ENCODE measurements at places on chromosomes 6 and 20.

- no peak for DNase-seq
These were observed 56.2 kb downstream of the SNX9 start for GRCh38 chr6:157879034-157879872.

GRCh38 chr6:79841577-79842375 is 105.6 kb downstream of the ELOVL4 start:
- DNase-seq = no peak

GRCh38 chr6:144893680-144894151 is 608.6 kb downstream of the UTRN start:
- DNase-seq = no peak

DNA sequence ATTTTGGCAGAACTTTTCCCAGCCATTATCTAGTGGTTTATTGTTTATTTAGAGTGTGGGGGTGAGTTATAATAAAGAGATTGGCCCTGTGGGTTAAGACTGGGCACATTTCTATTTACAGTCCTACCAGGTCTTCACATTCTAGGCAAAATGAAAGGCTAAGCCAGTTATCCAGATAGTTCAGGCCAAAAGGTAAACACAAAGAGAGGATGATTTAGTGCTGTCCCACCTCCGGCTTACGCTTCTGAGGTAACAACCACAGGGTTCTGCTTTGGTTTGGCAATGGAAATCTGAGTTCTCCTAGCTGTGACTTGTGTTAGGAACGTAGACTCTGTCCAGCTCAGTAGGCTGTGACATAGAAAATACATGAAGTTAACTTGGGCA is 50.3 kb upstream of the PTPRK start:
- DNase-seq = no peak

DNA sequence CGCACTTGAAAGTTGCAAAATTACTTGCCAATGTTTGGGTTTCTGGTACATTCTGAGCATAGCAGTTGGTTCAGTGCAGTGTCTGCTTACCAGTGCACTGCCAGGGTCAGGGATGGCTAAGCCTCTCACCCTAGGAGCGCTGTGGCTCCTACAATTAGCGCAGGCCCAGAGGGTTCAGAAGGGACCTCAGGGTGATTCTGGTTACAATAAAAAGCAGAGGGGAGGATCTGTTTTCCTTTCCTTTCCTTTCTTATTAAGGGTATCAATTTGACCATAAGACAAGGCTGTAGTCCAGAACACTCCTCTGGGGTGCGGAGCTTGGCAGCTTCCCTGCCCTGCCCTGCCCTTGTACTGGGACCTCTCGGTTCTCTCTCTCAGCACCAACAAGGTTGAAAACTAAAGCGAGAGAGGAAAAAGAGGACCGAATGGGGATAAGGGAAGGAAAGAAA is 2.6 kb downstream of the MAFB start:
- no peak for DNase-seq

GRCh38 chr6:149054559-149055194 is 262.8 kb upstream of the TAB2 start:
- no peak for DNase-seq

DNA sequence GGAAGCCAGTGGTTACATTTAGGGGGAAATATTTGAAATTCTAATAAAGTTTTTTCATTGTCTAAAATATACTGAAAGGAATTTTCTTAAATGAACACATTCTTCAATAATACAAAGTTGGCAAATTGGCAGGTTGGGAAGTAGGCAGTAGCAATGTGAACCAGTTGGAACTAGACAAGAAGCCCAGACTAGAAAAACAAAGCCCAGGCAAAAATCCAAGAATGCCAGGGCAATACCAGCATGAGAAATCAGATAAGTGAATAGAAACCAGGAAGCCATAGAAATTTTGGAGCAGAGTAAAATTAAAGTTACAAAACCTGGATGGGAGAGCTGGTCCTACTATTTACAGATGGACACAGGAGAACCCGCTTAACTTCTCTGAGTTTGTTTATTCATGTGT is 52.2 kb downstream of the TPBG start:
- DNase-seq = no peak

GRCh38 chr6:168428863-168429262 is 12.1 kb upstream of the SMOC2 start:
- DNase-seq = no peak

DNA sequence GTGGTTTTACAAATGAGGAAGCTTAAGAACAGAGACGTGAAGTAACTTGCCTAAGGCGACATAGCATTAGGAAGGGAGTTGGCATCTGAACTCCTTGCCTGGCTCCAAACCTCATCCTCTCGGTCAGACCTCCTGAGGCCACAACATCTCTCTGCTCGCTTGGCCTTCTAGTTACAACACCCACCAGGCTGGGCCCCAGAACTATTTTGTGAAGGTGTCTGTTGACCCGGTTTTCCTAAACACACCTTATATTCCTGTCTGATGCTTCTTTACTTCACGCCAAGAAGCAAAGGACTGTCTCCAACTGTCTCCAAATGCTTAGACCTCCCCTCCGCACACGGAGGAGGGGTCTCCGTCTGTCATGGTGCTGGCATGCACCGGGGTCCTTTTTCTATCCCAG is 326.6 kb downstream of the THBS2 start:
- no peak for DNase-seq

Data from NCI-H460 (cell line).